ENCODE measurements at places on chromosomes 6 and 20.
A peak's percentile ranks its signal among the peaks of the same experiment; 100 is the strongest.

GRCh38 chr6:67221226-67221625 lies 1413.9 kb upstream of the ADGRB3 start:
- DNase-seq: no peak

DNA sequence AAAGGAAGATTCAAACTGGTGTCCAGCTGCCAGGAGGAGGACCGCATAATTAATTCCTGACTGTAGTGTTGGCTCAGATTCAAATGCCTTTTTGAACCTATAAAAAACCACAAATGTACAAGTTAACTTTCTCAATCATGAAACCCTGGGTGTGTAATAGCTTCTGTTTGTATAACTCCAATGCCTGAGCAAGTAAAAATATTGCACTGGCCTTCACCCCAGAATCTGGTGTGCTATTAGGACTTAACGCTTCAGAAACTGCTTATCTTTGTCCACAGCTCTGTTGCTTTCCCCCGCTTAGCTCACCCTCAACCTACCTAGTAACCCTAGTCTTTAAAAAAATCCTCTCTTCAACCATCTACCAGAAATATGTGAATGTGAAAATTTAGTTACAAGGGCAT lies 119.1 kb upstream of the MAP7 start:
- DNase-seq: no peak

- no peak for DNase-seq
These were observed at the start of gene EFCAB8 for GRCh38 chr20:32858701-32859372. Gene EFCAB8 (plus strand): TSS chr20:32858923. CDS start chr20:32863793, 4,870 bp downstream.

DNA sequence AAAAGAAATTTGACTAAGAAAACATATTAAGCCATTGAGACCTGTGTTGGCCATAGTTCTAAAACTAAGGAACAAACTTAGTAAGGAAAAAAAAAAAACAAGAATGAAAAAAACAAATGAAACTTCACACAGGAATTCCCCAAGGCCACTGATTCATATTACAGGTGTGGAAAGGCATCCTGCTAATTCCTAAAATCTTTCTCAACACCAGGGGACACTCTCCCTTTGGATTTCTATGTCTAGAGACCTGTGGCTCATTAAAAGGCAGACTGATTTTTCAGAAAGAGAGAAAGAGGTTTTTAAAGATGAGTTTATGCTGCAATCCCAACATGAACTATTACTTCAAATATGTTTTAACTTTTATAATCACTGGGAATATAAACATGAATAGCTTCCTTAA lies at the start of gene OR12D1:
Gene OR12D1 (plus strand): TSS at position 341 of the 400 bp plus-strand sequence.
- DNase-seq: no peak

DNA sequence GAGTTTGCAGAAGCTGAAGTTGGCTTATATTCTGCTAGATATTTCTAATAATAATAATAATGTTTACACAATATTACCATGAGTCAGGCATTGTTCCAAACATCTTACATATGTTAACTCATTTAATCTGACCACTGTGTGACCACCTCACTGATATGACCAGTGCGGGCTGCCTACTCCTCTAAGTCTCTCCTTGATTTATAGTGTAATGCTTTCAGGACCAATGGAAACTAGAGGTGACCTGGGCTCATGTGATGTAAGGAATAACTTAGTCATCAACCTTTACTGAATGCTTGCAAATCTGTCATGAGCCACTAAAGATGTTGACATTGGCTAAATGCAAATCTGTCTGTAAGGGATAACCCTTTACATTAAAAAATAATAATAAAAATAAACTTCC lies 51.1 kb upstream of the GPR6 start:
- no peak for DNase-seq

GRCh38 chr20:62252342-62252966 lies 14.1 kb downstream of the OSBPL2 start:
- DNase-seq: no peak

DNA sequence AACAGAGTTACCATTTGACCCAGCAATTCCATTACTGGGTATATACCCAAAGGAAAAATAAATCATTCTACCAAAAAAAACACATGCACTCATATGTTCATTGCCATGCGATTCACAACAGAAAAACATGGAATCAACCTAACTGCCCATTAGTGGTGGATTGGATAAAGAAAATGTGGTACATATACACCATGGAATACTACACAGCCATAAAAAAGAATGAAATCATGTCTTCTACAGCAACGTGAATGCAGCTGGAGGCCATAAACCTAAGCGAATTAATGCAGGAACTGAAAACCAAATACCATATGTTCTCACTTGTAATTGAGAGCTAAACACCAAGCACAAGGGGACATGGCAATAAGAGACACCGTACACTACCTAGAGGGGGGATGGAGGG lies 12.5 kb downstream of the RALGAPA2 start:
- no peak for DNase-seq

DNA sequence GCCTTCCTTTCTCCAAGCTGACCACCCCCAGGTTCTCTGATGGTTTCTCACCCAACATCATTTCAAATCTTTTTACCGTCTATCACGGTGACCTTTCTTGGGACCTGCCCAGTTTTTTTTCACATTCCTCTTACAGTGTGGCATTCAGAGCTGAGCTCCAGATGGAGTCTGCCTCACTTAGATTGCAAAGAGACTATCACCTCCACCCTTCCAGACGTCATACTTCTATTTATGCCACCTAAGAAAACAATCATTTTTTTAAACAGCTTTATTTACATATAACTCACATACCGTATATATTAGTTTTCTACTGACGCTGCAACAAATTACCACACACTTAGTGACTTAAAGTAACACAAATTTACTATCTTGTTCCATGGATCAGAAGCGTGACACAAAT lies 32.3 kb upstream of the CTNNBL1 start:
- DNase-seq: no peak

DNA sequence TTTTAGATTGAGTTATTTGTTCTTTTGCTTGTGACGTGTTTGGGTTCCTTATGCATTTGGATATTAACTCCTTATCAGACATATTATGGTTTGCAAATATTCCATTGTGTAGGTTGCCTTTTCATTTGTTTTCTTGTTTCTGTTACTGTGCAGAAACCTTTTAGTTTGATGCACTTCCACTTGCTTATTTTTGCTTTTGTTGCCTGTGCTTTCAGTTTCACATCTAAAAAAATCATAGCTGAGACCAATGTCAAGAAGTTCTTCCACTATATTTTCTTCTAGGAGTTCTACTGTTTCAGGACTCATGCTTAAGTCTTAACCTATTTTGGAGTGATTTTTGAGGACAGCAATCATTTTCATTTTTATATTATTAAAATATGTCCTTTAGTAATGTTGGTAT lies 113.5 kb downstream of the EPM2A start:
- no peak for DNase-seq

DNA sequence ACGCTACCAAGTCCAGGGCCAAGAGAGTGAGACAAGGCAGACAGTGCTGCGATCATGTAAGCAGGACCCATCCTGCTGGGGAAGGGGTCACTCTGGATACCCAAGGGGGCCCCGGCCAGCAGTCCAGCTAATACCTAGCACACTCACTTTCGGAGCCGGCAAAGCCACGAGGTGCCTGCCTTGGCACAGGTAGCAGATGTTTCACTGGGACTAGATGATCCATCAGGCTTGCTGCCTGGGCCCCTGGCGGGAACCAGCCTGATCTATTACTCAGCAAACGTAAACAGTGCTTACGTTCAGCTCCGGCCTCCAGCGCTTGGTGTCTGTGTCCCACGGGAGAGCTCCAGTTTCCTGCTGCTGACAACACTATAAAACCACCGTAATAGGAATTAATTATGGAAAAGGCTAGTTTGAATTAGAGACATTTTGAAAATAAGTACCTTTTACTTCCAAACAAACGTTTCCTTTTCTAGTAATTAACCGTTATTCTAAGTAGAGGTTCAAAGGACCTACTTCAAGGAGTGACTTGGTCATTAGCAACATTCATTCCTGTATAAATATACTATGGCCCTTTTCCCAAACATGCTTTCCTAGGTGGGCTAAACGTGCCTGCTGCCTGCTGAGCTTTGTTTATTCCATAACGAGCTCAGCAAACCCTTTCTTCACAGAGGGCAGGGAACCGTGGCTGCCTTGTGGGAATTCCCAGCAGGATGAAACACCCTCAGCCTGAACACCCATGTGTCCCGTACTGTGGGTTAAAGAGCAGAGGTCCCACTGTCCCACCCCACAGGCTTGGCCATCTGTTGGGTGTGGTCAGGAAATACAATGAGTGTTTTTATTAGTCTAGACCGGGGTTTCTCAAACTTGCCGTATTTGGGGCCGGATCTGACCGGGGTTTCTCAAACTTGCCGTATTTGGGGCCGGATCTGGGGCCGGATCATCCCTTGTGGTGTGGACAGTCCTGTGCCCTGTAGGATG lies 18.4 kb downstream of the SLC22A23 start:
- DNase-seq: peak; percentile 28

- no peak for DNase-seq
These were observed 328.8 kb downstream of the PHF3 start for GRCh38 chr6:63964366-63964765.

- DNase-seq: no peak
These were observed 36.1 kb upstream of the MAPK13 start for GRCh38 chr6:36094238-36094637.

DNA sequence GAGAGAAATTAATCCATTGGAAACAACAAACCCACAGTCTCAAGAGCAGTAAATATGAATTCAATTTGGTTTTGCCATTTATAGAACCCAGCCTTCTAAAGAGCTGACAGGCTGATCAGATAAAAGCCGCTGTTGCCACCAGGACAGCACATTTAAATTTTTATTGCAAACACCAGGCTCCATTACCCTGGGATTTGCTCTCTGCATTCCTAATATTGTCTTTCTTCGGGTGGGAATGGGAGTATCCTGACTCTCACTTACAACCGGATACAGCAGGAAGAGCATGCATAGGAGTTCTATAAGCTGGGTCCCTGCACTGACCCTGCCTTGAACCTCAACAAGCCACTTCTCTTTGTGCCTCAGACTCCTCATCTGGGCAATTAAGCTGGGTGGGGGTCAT lies 142.9 kb downstream of the LRFN2 start:
- no peak for DNase-seq

DNA sequence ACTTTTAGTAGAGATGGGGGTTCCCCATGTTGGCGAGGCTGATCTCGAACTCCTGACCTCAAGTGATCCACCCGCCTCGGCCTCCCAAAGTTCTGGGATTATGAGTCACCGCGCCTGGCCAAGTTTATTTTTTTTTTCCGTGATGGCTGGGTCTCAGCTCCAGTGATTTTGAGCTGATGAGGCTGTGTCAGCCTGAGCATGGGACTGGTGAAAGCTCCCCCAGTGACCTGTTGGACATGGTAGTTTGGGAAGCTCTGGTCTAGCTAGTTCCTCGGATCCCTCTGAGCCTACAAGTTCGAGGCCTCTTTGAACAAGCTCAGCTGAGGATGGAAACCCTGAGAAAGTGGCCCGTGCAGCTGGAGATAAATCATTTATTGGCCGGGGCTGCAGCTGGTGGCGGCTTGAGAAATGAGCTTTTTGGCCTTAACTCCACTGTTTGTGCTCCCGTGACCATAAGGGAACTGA lies 126.8 kb downstream of the SNX5 start:
- no peak for DNase-seq

- no peak for DNase-seq
These were observed 164.5 kb upstream of the HDAC2 start for GRCh38 chr6:114135363-114135971.

DNA sequence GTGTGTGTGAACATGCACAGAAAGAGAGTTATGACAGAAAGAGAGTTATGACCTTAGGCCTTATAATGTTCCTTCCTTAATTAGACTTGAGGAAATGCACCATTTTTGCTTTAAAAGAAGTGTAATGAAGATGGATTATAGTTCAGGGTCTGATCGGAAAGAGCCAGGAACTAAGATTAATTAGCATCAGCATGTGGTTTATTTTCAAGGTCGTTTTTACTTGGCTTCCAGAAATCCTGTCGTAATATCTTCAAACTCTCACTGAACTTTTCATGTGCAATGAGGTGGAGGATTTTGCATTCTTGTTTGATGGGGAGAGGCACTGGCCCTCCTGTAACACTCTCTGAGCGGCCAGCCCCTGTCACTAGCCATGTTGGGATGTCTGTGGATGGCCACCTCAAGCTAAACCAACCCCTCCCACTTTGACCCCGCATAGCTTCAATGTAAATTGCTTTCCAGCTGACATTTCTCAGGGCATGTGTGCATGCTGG lies 116.8 kb downstream of the CDC5L start:
- no peak for DNase-seq

All from NCI-H2107 (cell line).